ENCODE measurements at places on chromosomes 6 and 20. TPM values are rescaled to one million over a fixed set of nuclear protein-coding genes. Genes with fewer than 3 reads are reported as not detected.
A peak's percentile ranks its signal among the peaks of the same experiment; 100 is the strongest.

DNA sequence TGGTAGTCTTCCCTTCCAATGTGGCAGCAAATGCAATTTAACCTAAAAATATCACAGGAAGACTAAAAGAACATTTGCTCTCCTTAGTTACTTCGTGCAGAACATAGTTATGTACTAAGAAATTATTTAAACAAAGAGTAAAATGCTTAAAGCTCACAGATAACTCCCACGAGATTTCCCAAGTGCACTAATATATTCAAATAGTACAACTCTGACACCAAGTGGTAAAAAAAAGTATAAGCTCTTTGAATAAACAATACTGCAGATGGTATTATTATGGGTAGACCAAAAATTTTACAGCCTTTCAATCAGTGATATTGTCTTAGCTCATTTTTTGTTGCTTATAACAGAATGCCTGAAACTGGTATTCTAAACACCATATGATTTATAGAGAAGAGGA is 52.8 kb upstream of the FILIP1 start:
- no peak for DNase-seq

DNA sequence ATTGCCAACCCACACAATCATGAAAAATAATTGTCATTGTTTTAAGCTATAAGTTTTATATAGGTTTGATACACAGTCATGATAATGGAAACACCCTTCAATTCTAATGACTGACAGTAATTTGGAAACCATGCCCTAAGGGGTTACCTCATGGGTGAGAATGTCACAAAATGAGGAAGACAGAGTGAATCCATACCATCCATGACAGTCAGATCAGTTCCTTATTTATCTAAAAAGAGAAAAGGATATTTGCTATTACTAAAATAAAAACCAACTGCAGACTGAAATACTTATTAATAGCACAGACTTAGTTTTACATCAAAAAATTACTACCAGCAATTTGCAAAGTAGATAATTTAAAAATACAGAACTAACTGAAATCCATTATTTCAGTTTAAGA is 437.8 kb downstream of the UTRN start:
- no peak for DNase-seq

DNA sequence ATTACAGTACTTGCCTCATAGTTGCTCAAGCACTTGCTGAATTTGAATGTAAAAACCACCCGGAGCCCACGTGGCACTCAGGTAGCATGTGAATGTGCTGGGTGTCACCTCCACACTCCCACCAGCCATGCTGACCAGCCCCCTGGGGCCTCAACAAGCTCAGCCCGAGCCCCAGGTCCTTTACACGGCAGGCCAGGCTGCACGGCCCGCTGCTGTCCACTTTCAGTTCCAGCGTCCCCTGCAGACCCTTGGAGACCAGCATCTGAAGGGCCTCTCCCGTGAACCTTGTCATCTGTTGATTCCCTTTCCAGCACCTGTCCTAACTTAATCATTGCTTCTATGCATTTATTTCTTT is 33.3 kb upstream of the ZBP1 start:
- DNase-seq, result no peak

- no peak for DNase-seq
Measured at GRCh38 chr20:15122613-15123012, 785.2 kb upstream of the FLRT3 start.

- DNase-seq, result no peak
Measured at GRCh38 chr20:2606507-2607006, 45.9 kb upstream of the NOP56 start.

DNA sequence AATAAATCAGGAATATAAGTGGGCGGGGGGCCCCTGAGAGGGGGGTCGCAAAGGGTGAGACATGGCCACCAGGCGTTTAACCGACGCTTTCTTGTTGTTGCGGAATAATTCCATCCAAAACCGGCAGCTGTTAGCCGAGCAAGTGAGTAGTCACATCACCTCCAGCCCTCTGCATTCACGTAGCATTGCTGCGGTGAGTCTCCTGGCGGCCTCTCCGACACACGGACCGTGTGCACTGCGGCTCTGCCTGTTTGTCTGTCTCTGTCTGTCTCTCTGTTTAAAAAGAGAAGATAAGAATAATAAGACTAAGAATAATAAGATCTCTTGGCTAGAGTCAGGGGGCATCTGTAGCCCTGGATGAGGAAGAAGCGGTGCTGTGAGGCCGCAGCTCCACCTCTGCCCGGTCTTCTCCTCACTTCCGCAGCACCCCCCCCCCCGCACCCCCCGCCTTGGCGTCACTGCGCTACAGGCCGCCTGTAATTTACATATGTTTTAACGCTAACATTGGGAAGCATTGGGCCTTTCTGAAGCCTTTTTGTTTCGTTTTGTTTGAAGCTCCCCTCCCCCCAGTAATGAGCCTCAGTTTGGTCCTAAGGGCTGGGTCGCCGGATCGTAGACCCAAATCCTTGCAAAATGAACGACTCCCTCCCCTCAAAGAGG is 993 bp downstream of the STX16 start:
- DNase-seq, result peak; percentile 41

- DNase-seq, result peak; percentile 33
Measured at GRCh38 chr20:47133809-47134456, 222.6 kb downstream of the ZMYND8 start.

The CDKAL1 gene
- total RNA-seq, result 17.5 TPM

DNA sequence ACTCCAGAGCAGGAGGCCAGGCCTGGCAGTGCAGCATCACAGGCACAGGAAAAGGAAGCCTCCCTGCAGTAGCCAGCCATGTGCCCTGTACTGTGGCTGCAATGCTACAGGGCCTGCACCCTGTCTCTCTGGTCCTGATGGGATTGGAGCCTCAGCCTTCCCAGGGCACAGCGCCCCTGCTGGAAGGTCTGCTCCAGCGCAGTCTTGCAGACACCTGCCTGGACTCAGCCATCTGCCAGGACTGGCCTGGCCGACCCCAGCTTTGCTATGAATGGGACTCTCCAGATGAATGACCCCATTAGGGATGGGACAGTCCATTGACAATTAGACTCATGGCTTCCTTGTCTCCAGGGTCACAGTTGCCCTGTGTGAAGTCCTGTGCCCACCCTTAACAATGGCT is 251.6 kb downstream of the ERMARD start:
- DNase-seq, result no peak

The SIRPB2 gene
- not detected for total RNA-seq

DNA sequence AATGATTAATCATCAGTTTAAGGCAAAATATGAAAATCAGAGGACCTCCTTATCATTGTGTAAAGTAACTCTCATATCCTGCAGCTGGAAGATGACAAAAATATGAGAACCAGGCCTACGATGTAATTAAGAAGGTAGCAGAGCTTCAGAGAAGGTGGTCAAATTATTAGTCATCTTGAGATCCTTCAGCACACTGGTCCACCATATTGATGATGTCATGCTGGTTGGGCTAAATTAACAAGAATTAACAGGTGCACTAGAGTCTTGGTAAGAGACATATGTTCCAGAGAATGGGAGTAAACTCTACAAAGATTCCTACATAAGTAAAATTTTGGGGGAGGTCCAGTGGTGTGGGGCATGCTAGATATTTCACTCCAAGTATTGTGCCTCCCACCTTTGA is 112.8 kb downstream of the OTOR start:
- DNase-seq, result peak; percentile 11

DNA sequence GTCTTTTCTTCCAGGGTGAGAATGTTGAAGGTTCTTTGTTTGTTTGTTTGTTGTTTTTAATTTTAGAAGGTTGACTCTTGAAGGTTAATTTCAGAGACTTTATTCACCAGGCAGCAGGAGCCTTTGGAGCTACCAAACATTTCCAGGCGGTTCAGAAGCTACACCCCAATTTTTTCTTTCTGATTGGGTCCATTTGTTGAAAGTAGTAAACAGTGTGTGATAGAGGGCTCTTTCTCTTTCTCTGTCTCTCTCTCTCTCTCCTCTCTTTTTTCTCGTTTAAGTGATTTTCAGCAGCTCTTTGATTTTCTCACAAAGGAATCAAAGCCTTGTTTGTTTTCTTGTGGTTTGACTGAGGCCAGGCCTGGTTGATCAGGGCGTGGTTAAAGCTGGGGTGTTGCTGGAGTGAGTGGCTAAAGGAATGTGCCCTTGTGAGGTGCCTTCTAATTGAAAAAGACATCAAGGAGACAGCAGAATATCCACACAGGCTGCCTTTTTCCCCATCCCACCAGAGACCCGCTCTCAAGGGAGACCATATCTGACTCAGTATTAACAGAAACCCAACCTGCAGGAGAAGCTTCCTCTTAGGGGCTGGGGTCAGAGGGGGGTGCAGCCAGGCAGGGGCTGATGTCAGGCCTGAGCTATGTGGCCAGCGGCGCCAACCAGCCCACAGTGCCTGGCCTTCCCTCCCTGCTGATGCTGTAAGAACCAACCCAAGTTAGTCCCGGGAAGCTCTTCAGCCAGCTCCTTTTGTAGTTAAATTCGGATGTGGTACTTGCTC is 40.4 kb upstream of the NAA20 start:
- peak; percentile 83 for DNase-seq

The FLRT3 gene
- total RNA-seq, result 5.8 TPM

Data from myocyte (in vitro differentiated cells).